ENCODE measurements at places on chromosomes 1 and 21.

GRCh38 chr1:45879885-45880598 is 76.6 kb downstream of the MAST2 start:
- no peak for DNase-seq

DNA sequence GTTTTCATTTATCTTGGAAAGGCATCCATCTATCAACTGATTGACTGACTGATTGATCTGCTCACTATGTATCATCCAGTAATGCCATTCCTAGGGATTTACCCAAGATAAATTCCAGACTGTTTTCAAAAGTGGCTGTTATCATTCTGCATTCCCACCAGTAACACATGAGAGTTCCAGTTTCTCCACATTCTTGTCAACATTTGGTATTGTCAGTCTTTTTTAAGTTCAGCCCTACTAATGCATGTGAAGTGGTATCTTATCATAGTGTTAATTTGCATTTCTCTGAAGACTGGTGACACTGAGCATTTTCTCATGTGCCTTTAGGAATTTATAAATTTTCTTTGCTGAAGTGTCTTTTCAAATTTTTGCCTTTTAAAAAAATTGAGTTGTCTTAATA is 99.6 kb downstream of the SIM2 start:
- DNase-seq, result no peak

- DNase-seq, result no peak
These were observed 90.9 kb downstream of the PIK3R3 start for GRCh38 chr1:46041551-46041950.

DNA sequence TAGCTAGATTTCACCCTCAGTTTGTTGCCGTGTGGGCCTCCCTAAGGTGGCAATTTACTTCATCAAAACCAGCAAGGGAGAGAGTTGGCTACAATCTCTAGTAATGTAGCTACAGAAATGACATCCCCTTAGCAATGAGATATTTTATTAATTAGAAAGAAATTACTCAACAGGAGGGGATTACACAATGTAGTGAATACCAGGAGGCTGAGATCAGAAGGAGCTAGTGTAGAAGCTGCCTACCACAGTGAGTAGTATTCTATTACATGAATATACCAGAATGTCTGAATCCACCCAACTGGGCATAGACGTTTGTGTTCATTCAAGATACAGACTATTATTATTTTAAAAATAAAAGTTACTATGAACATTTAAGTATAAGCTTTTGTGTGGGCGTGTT is 868.2 kb upstream of the CXADR start:
- DNase-seq, result no peak

DNA sequence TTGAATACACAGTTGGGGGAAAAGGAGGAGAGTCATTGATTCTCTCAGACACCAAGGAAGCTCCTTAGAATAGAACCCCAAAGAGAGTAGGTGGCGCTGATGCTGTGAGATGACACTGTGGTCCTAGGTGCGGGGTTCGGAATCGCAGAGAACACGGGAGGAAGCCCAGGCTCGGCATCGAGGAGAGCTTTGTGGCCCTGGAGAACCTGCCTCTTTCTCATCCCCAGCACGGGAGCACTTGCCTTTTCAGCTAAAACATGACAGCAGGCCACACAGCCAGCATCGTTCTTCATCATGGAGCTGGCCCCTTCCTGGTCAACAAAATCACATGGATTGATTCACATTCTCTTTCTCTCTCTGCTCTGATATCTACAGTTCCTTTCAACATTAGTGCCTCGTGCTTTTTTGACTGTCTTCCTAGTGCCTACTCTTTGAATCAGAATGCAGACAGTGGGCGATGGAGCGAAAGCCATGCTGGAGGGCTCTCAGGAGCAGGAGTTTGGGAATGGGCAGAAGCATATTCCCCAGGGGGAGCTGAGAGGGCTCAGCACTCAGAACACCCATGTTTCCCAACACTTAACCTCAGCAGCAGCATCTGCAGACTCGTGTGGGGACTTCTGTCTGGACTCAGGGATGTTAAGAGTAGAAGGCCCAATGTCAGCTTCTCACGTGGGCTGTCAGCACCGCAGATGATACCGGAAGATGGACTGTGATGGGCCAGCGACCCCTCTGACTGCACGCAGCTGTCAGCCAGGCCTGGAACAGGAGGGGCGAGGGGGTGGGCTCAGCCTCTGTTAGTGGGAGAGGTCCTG is 539.4 kb downstream of the KIF26B start:
- DNase-seq, result no peak

- DNase-seq, result no peak
These were observed 84.8 kb downstream of the HUNK start for GRCh38 chr21:31957631-31958030.

GRCh38 chr1:227943381-227944089 is 4.2 kb downstream of the WNT9A start:
- DNase-seq, result no peak

GRCh38 chr1:228035844-228036243 is 29.0 kb downstream of the WNT3A start:
- DNase-seq, result no peak

DNA sequence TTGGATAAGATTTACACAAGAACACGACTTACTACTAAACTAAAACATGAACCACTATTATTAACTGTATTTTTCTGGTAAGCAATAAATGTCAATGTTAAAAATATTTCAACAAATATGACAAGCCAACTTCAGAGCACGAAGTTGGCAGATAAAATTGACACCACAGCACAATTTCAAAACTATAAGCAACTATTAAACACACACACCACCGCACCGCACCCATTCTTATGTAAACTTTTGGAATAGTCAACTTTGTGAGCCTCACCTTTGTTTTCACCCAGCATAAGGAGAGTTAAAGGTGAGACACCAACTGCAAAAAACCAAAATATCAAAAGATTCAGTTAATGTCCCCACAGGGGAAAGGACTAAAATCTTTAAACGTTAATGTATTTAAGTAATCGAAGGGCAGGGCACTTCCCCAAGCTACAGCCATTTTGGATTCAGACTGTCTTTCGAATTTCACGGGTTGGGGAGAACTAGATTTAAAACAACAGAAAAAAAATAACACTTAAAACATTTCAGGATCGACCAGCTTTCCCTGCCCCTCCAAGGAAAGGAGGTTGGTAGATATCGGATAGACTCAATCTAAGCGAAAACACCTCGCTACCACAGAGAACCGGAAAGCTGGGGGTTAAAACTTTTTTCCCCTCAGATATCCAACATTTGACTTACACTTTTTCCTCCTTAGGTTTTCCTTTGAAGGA is 872 bp downstream of the GPBP1L1 start:
- no peak for DNase-seq

- no peak for DNase-seq
These were observed 217.0 kb downstream of the DNAH14 start for GRCh38 chr1:225146478-225146877.
